ENCODE measurements at places on chromosomes 12 and 14.

GRCh38 chr14:23115039-23115731, 3.9 kb downstream of the CEBPE start:
- peak; percentile 92 for DNase-seq

DNA sequence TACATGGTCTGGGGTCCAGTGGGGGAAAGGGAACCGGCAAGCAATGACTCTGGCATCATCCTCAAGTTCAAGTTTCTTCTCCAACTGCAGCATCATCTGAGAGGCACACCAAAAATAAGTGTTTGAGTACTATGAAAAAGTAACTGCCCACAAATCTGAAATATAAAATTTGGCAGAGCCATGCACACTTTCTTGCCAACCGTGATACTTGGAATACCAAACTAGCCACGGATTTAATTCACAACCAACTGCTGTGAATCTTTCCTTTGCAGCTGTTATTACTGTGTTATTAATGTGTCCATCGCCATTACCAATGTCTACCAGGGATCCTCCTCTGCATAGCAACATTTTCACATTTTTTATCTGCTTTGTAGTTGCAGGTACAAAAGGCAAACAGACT, 74.6 kb downstream of the GXYLT1 start:
- no peak for DNase-seq

GRCh38 chr12:13061377-13061776, 17.2 kb downstream of the FAM234B start:
- DNase-seq = no peak

- no peak for DNase-seq
Measured at GRCh38 chr14:104895207-104895785, 29.4 kb upstream of the PLD4 start.

DNA sequence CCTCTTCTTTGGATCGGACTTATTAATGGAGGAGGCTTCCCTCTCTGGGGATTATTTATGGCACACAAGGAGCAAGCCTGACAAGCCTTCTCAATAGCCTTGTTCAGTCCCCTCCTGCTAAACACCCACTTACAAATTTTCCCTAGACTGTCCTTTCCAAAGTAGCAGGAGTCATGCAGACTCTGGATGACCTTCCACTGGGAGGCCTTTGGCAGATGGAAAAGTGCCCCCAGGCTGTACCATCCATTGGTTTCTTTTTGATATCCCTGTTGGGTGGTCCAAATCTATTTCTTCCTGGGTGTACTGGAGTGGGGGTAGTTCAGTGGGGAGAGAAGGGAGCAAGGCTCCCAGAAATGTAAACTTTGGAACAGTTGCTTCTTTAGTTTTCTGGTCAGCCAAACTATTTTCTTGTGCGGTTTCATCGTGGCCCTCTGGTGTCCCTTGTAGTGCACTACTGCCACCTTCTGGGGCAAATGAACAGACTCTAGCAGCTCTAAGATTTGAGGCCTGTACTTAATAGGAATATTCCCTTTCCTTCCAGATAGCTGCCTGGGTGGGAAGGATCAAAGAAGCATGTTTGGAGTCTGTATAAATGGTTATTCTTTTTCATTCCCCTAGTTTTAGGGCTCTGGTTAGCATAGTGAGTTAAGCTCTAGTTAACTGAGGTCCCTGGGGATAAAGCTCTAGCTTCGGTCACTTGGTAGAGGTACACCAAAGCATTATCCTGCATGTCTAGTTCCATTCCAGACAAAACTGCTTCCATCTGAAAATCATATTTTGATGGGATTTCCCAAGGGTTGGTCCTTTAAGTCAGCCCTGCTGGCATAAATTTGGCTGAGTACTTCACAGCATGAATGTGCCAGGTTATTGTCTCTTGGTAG, 409.5 kb downstream of the SLC6A15 start:
- DNase-seq = no peak

DNA sequence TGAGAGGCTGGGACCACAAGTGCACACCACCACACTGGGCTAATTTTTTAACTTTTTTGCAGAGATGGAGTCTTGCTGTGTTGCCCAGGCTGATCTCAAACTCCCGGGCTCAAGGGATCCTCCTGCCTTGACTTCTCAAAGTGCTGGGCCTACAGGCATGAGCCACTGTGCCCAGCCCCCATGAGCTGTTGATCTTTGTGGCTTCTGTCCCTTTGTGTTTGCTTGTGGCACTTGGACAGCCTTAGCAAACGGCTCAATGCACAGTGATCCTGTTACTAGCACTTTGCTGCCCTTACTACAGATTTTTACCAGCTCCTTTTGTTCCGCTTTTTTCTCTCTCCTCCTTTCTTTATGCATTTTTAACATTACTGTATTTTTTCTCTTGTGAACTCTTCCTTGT, 25.3 kb upstream of the EVL start:
- no peak for DNase-seq

- DNase-seq = no peak
Measured at GRCh38 chr12:79250960-79251755, 386.6 kb downstream of the SYT1 start.

- no peak for DNase-seq
Measured at GRCh38 chr14:95143808-95144620, 13.3 kb downstream of the DICER1 start.
